ENCODE measurements at places on chromosomes 3 and 15.
A peak's percentile ranks its signal among the peaks of the same experiment; 100 is the strongest.

GRCh38 chr3:183279371-183279770 is 26.3 kb downstream of the B3GNT5 start:
- DNase-seq, result no peak

GRCh38 chr3:190325923-190326322 is 3.7 kb upstream of the CLDN1 start:
- DNase-seq, result no peak

DNA sequence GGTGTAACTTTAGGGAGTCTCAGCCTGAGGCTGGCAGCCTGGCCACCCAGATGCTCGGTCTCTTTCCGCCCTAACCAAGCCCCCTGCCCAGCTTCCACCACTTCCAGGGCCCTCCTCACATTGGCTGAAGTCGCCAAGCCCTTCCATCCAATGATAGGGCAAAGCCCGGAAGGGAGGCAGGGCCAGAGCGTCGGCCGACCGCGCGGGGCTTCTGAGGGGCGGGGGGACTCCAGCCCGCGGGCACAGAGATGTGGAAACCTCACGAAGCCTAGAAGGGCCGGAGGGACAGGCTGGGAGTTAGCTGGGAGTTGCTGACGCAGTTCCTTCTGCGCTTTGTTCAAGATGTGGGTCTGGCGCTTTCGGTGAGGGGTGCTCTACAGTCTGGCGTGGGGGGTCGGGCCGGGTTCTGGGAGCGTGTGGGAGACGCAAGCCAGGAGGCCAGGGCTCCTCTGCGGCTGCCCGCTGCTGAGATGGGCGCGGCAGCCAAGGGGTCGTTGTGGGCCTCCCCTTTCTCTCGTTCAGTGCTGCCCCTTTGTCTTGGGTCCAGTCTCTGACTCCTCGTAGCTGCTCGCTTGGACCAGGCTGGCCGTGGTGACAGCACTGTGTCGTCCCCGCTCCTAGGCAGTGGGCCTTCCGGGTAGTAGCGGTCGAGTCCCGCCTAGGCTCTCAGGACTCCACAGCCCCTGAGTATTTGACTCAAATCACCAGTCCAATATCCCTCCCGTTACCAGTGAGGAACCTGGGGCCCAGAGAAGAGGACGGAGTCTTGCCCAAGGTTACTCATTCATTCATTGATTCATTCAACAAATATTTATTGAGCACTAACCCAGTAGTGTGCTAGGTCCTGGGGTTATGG is at the start of gene ZNF660:
Gene ZNF660, plus strand, starts transcription at position 319 of the 856 bp plus-strand sequence. CDS start 9,230 bp downstream, outside the sequence.
- DNase-seq, result no peak

GRCh38 chr3:100183608-100184125 is 69.4 kb upstream of the FILIP1L start:
- DNase-seq, result no peak

DNA sequence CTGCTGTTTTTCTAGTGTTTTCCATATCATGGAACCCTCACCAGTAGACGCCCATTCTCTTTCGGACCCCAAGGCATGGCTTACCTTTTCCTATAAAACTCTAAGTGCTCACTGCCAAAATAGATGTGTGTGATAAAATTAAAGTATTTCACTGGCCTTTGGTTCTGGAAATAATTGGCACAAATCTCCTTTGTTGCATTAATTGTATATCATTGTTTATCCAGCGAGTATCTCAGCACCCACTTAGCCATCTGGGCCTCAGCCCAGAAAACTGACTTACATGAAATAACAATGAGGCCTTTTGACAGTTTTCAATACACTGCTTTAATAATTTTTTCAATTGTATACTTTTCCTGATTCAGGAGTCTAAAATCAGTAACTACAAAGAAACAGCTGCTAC is 105.1 kb downstream of the MECOM start:
- DNase-seq, result no peak

DNA sequence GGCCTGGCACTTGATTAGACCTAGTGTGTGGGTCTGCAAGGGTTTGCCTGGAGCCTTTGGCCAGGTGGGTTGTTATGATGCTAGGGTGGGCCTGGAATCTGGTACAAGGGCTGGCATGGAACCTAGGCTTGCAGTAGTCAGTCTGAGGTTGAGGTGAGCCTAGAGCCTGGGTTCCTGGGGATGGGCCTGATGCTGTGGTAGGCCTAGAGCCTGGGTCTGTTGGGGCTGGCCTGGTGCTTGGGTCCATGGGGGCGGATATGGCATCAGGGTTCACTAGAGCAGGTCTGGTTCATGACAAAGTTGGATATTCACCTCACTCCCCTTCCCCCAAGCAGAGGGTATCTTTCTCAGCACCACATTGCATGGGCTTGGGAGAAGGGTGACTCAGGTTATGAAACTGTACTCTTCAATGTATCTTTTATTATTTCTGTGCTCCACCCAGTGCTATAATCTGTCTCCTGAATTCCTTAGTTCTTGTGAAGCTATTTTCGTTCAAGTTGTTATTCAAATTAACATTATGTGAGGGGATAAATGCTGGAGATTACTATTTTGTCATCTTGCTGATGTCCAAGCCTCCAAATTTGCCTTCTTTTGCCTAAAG is 274.4 kb downstream of the NFKBIZ start:
- no peak for DNase-seq

GRCh38 chr3:9204253-9204992 is 45.0 kb downstream of the SRGAP3 start:
- DNase-seq, result no peak

- no peak for DNase-seq
Measured at GRCh38 chr3:9074079-9074478, 110.8 kb upstream of the RAD18 start.

- no peak for DNase-seq
Measured at GRCh38 chr15:64884679-64885078, 27.0 kb upstream of the ANKDD1A start.

DNA sequence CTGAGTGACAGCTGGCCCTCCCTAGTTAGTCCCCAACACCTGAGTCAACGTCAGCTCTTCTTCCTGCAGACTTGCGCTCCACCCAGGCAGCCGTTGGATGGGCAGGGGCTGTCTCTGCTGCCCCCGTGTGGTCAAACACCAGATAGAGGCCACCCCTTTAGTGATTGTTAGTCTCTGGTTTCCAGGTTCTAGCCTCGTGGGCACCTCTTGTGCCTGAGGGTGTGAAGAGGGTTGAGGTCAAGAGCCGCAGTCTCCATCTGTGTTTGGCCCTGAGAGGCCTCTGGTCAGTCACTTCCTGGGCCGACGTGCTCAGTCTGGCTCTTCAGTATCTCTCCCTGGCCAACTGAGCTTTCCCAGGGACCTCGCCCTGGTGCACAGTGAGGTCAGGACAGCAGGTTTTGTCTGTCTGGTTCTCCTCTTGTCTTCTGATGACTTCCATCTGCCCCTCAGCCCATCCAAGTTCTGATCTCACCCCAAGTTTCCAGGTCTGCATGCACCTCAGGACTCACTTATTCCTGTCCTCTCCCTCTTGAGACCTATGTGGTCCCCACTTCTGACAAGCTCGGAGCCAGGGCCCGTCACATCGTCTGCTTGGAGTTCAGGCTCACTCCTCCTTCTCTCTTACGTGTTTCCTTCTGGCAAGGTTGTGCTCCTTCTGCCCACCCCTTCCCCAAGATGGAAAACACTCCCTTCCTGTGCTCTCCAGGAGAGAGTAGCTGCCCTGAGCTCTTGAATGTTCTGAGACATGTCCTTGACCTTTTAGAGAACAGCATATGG is 20.9 kb downstream of the CD276 start:
- peak; percentile 59 for DNase-seq

DNA sequence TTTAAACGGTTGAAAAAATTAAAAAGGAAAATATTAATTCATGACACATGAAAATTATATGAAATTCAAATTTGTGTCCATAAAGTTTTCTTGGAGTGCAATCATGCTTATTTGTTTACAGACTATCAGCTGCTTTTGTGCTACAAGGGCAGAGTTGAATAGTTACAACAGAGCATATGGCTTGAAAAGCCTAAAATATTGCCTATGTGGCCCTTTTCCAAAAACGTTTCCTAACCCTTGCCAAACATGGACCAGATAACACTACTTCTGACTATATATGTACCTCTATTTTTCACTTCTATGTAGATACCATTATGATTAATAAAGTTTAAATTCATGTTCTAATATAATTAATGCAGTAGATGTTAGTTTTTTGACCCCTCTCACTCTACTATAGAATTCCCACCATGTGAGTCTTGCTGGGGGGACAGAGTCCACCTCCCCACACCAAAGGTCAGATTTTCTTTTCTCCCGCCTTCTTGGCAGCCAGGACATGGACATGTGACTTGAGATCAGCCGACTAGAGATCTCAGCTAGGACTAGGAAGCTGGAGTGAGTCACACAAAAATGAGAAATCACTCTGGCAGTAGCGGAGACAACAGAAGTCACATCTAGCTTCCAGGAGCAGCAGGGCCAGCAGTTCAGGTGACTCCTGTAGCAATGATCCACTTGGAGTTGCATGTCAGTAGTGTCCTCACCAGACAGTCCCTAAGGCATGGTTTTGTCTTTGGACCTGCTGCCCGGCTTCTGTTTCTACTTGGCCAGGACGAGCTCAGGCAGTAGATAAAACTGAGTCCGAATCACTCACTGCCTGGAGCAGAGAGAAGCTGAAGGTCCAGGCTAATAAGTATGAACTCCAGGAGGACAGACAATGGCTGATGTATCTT is 22.4 kb downstream of the CIAO2A start:
- no peak for DNase-seq

DNA sequence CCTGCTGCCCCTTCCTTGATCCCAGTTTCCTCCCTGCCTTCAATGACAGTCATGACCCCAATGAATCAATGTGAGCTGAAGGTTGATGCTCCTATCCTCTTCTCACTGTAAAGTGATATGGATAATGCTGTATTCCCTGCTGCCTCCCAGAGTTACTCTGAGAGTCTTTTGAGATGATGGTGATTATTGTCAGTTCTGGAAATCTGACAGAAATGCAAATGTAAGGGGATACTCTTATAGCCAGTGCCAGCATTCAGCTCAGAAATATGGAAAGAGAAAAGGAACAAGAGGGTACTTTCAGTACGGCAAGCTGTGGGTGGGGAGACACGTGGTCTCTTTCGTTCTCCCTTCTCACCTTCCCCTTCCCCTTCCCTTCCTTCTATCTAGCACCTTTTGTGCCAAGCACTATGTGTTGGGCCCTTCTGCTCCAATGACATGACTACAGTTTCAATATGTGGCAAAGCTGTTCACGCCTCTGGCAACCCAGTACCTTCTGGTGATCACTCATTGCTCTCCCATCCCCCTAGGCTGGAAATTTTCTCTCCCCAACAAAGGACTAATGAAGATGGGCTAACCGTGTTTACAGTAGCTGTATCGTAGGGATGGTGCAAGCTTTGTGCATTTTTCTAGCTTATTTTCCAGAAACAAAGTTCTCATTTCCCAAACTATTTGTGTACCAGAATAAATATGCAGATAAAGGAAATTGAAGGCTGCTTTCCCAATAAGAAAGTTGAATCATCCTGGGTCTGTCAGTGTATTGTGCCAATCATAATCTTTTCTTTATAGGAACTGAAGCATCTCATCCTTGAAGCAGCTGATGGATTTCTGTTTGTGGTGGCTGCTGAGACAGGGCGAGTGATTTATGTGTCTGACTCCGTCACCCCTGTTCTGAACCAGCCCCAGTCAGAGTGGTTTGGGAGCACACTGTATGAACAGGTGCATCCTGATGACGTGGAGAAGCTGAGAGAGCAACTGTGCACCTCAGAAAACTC is 70.3 kb downstream of the ARNT2 start:
- no peak for DNase-seq

DNA sequence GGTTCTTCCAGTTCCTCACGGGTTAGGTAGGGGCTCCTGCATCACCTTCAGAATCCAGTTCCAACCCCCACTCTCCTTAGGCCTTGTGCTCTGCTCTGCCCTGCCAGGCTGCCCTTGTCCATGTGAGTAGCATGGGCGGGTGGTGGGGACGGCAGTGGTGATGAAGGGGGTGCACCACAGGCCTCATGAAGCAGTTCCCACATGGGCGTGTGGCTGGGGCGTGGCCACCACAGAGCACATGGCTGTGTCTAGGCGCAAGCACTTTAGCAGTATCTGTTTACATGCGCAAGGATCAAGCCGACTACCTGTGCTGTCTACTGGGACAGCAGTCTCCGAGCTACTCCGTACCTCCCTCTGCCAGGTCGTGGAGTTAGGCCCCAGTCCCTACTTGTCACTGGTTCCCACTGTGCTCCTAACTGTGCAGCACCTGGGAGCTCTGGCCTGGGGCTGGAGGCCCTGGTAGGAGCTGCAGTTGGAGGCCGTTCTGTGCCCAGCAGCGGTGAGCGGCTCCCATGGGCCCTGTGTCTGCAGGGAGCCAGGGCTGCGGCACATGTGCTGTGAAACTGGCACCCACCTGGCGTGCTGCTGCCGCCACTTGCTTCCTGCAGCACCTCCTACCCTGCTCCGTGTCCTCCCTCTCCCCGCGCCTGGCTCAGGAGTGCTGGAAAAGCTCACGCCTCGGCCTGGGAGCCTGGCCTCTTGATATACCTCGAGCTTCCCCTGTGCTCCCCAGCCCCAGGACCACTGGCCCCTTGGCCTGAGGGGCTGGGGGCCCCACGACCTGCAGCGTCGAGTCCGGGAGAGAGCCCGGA is 53.5 kb downstream of the PLXNA1 start:
- no peak for DNase-seq

- peak; percentile 14 for DNase-seq
Measured at GRCh38 chr15:73884159-73884558, 10.8 kb downstream of the TBC1D21 start.

DNA sequence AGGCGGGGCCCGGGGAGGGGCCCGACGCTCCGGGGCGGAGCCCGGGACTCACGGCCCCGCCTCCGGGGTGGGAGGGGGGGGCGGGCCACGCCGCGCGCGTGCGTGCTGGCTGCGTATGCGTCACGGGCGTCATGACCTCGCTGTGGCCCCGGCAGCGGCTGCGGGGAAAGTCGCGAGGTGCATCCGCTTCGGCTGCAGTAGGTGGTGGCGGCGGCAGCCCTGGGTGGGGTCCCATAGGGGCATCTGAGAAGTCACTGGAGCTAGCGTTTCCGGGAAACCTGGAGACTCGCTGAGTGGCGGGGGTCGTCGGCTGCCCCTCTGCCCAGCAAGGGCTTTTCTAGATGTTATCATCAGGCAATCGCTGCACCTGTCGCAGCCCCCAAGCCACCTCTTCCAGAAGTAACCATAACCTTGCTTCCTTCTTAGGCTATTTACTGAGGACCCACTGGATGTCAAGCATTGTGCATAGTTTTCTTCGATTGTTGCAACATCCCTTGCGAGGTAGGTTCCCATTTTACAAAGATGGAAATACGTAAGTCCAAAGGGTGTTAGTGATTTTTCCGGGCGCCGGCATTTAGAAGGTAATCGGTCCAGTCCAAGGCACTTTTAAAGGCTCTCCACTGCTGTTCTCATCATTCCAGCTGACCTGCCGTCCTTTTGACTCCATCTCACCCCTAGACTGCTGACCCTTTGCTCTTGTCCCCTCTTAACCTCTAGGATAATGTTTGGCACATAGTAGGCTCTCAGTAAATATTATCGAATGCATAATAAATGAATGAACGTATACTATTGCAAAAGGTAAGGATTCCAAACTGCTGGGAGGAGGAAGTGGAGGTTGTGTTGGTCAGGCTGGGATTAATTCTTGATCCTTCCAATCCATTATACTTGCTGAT is at the start of gene GDPGP1:
Gene GDPGP1, plus strand, starts transcription at position 114 of the 893 bp plus-strand sequence. CDS start 6,700 bp downstream, outside the sequence.
- DNase-seq, result no peak

Data from activated CD4-positive, CD25-positive, alpha-beta regulatory T cell treated with anti-CD3 and anti-CD28 coated beads, Interleukin-2, amount 50 U/mL, for 72 hours (primary cell).